ENCODE measurements at places on chromosomes 2 and 18.

DNA sequence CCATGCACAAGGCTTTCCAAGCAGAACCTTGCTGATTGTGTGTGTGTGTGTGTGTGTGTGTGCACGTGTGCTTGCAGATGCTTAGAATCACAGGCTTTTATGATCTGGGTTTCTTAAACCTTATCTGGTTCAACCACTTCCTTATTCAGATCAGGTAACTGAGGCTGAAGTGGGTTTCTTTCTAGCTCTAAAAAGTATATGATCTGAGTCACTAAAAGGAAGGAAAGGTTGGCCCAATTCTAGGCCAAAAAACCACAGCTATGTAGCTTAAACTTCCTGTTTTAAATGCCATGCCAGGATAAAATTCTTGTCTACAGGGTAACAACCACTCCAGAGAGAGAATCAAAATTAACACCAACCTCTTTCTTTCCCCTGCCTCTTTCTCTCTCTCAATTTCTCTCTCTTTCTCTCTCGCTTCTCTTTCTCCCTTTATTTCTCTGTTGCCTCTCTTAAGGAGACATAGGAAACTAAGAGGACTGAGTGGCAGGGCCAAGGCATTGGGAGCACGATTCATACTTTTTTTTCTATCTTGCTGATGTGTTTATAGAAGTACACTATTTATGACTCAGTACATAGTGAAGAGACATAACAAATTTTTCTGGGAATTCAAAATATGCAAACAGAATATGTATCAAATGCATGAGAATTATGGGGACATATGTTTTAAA lies 140.3 kb downstream of the TRIB2 start:
- no peak for DNase-seq

GRCh38 chr18:39448942-39449341 lies 1883.3 kb upstream of the CELF4 start:
- DNase-seq = no peak

DNA sequence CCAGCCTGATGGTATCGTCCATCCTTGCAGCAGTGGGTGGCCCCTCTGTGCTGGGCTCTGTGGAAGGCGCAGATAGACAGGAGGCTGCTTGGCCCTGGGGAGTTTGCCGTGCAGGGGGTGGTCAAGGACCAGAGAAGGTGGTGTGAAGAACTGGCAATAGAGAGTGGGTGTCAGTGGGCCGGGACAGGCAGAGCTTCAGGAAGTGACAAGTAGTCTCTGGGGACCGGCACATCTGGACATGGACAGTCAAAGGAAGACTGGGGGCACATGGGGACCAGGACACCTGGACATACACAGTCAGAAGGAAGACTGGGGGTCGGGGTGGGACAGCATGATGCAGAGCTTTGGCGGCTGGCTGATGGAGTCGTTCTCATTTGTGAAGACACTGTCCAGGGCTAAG lies 335.9 kb downstream of the AGAP1 start:
- no peak for DNase-seq

GRCh38 chr2:1638281-1638860 lies 105.9 kb downstream of the PXDN start:
- DNase-seq = no peak

- peak; percentile 38 for DNase-seq
These were observed 97.2 kb downstream of the AGPS start for GRCh38 chr2:177489719-177490301.

DNA sequence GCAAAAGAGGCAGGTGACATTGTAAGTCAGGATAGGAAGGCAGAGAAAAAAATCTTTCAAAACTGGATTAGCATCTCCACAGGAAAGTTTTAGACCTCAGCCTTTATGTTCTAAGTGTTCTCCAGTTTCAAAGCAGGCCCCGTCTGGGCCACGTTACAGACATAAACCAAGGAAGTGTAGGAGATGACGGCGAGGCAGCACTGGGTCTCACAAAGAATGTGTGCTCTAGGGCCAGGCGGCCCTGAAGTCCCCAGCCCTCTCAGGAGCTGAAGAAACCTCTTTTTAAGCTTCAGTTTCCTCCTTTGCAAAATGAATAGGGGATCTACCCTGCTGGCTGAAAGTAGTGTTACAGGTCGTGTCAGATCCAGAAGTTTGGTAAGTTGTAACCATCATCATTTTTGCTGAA lies 81.7 kb downstream of the SPRED2 start:
- DNase-seq = no peak

GRCh38 chr18:40367576-40367975 lies 1587.5 kb upstream of the PIK3C3 start:
- DNase-seq = no peak

DNA sequence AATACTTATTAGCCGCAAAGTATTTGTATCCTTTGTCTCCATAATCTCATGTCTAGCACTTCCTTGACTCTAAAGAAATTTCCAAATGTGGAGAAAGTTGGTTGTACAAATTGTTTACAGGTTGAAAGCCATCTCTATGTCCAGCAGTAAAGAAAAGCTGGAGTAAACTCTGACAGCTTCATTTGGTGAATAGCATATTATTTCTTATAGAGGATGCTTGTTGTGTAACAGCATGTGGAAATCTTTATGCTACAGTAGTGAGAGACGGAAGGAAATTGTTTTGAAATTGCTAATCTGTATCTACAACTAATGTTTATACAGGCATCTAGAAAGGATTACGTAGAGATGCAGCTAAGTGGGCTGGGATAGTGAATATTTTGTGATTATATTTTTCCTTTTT lies 78.5 kb downstream of the UGGT1 start:
- DNase-seq = no peak

- DNase-seq = no peak
These were observed 24.6 kb downstream of the CROCC2 start for GRCh38 chr2:240930631-240931318.

DNA sequence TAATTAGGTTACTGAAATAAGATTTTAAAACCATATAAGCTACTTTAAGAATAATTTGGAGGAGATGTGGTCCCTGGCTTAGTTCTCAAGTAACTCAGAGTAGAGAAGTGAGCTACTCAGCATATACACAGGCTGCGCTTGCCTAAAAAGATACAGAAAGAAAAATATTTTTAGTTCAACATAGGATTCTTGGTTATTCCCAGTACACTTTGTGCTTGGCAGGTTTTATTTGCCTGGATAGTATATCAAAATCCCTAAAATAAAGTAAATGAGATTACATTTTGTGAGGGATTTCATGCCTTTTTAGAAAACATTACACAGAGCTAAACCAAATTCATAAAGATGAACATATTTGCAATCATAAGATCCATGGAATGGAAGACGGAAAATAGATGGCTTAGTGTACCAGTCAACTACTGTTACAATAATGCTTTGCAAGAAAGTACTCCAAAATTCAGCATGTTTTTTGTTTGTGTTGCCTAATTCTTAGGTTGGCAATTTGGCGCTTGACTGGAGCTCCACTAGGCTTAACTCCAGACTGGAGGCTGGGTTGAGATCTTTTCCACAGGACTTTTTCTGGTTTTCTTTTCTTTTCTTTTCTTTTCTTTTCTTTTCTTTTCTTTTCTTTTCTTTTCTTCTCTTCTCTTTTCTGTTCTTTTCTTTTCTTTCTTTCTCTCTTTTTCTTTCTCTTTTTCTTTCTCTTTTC lies 600.5 kb upstream of the SYT4 start:
- no peak for DNase-seq

- no peak for DNase-seq
These were observed 235.0 kb downstream of the PMAIP1 start for GRCh38 chr18:60134806-60135205.

DNA sequence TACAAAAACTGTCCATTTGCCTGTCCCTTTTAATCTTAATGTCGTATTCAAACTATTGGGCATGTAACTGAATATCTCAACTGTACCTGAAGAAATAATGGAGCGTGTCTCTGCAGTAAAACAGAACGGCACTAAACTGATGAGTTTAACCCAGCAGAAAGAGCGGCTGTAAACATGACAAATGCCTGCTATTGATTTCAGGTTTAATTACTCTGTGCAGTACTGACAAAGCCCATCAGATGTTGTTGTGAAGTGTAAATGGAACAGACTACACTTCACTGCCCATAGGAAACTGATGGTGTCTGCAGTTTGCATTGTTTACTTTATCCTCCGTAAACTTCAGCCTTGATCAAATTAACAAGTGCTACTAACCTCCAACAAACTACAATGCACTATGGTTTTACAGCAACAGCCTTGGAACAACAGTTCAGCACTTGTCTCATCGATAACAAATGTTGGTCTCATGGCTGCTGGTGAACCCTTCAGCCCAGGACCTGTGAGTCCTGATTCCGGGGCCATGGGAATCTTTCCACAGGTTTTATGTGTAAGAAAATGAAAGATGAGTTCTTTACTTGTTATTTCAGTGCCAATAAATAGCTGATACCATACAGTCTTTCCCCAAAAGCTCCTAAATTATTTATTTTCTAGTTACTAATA lies 316.5 kb downstream of the CCDC178 start:
- no peak for DNase-seq

- no peak for DNase-seq
These were observed 95.0 kb downstream of the TGFA start for GRCh38 chr2:70458661-70459060.

DNA sequence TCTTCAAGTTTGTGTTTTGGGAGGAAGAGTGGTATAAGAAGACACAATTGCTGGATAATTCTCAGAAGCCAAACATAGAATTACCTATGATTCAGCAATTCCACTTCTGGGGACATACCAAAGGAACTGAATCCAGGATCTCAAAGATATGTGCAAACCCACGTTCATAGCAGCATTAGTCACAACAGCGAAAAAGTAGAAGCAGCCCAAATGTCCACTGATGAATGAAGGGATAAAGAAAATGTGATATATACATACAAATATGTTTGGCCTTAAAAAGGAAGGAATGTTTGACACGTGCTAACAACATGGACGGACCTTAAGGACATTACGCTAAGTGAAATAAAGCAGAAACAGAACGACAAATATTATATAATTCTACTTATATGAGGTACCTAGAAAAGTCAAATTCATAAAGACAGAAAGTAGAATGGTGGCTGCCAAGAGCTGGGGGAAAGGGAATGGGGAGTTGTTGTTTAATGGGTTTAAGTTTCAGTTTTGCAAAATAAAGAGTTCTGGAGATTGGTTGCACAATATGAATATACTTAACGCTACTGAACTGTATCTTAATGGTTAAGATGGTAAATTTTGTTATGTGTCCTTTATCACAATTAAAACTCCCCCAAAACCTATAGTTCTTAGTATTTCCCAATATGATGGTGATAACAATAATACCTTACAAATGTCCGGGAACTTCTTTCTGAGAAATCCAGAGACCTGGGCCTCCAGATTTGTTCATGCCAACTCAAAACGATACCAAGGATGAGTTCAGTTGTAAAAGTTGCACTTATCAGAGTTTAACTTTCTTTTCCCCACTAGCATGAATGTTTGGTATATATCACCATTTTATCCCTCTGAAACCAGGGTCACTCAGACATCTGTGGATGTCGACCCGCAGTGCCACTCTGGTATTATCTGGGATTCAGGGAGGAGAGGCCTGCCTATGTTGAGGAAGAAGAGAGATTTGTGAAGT lies 33.7 kb upstream of the WIPF1 start:
- no peak for DNase-seq

DNA sequence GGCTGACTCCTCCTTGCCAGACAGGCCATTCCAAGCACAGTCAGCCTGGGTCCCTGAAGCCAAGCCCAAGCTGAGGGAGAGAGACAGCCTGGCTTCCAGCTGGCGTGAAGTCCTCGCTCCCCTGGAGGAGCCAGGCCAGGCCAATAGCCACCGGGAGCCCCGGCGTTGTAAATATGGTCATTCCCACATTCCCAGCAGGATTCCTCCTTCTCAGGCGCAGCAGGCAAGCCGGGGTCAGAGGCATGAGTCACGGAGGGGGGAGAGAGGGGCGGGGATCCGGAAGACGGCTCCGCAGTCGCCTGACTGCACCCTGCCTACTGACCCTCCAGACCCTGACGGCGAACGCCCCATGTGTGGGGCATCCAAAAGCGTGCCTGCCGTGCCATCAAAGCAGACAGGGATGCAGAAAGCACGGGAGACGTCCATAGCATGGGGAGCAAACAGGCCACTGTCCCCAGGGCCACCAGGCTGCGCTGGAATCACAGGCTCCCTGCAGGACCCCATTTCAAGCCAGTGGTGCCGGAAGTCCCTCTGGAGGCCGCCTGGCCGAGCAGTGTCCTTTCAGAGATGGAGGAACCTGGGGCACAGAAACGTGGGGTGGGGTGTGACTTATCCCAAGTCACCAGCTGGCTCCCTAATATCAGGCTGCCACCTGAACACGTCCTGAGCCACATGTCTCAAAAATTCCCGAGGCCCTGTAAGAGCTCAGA lies 48.2 kb downstream of the TWIST2 start:
- no peak for DNase-seq

Data from hematopoietic multipotent progenitor cell treated with erythropoietin and hydrocortisone succinate and interleukin-3 and kit ligand, for 15 days (in vitro differentiated cells).